ENCODE measurements at places on chromosomes 11 and 22.

DNA sequence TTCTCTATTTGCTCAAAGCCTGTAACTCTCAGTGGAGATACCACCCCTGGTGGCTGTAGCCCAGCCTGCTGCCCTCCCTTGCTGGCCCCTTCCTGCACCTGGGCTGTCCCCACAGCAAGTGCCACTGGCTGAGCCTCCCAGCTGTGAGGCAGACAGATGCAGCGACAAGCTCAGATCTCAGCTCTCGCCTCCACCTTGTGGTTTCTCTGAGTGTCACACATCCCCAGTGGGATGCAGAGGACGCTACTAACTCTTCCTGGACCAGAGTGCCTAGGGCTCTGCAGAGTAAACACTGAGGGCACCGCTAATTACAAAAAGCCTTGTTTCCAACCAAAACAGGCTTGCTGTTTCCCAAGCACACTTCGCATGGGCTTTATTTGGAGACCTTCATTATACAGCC lies 8.9 kb downstream of the YPEL1 start:
- DNase-seq: no peak

DNA sequence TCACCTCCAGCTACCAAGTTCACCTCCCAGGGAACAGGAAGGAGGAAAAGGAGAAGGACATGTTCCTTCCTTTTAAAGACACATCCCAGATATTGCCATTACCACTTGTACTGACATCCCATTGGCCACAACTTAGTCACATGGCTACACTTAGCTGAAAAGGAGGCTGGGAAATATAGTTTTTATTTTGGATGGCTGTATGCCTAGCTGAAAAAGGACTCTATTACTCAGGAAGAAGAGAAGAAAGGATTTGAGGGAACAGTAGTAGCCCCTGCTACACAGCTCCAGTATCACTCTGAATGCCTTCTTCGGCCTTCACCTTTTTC lies 2.1 kb upstream of the APOA5 start:
- DNase-seq: peak; percentile 16

GRCh38 chr11:24697522-24698111 lies 200.8 kb downstream of the LUZP2 start:
- DNase-seq: peak; percentile 82

DNA sequence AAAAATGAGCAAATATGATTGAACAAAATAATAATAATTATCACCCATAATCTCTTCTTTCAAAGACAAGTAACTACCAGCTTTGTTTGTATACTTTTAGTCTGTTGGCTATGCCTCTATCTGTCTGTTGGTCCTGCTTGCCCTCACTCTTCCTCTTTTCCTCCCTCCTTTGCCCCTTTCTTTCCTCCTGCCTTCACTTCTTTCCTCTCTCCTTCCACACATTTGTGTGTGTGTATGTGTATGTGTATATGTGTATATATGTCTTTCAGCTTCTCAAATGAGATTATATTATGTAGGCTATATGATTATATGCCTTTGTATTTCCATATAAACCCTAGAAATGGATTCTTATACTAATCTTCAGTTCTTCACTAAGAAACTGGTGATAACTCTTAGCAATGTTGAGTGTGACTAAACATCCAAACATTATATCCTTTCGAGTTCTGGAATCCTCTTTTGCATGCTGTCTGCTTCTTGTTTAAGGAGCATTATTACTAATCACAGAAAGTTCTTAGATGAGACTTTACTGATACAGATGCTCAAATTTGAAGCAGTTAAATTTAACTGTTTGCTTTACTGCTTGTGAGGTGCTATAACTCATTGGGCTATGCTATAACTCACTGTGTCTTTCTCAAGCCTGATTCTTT lies 219.1 kb downstream of the TMEM135 start:
- peak; percentile 41 for DNase-seq

DNA sequence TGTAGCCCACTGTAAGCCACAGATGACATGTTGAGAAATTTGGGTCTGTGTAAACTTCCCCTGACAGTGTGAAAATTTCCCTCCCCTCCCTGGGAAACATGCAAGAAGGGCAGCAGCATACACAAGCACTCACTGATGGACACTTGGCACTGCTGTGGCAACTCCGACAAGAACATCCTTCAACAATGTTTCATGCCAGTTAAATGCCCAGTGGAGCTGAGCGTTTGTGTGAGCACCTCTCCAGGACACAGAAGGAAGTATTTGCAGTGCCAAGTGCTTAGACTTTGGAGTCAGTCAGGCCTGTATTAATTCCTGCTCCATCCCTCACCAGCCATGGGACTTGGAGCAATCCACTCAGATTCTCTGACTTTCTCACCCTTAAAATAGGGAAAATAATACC lies 17.7 kb downstream of the C11orf87 start:
- no peak for DNase-seq

DNA sequence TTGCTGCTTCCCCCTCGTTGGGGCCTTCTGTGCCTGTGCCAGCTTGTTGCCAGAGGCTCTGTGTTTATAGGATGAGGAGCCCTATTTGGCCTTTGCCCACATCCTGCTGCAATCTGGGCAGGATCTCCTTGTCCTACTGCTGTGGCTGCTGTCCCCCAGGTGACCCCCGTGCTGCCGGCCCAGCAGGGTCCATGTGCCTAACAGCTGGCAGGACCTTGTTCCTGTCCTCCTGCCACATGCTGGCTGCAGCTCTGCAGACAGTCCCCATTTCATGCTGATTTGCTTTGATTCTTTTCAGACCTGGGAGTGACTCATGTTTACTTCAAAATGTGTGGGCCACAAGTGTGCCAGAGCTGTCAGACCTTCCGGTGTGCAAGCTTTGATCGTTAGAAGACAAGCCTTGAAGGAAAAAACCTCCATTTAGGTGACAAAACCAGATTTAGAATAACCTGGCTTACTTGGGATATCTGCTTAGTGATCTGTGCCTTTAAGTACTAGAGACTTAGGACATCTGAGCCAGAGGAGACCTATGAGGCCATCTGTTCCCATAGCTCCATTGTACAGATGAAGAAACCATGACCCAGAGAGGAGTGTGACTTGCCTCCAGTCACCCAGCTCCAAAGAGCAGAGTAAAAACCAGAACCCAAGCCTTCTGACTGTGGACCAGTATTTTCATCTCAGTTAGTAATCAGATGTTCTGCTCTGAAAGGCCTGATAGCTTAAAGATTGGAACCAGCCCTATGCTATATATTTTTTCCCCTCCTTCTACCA lies 11.1 kb downstream of the NAV2 start:
- DNase-seq: peak; percentile 55
